CD4-positive, CD25-positive, alpha-beta regulatory T cell (primary cell): ENCODE measurements at places on chromosomes 3 and 15. TPM values are rescaled to one million over a fixed set of nuclear protein-coding genes. Genes with fewer than 3 reads are reported as not detected.

DNA sequence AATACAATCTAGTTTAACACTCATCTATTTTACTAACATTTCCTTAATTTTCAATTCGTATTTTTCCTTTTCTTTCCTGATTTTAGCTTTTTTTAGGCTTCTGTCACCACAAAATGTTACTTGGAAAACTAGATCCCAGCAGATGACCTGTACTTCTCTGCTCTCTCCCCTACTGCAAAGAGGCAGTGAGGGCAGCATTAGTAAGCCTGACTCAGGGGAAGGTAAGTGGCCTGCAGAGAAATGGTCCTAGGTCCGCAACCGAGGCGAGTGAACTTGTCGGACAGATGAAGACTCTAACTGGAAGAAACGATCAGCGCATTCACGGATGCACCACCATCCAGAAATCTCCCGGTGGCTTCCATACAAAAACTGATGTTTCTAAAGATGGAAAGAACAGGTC, 20.4 kb downstream of the TMEM43 start:
- DNase-seq = no peak

- no peak for DNase-seq
Observed at GRCh38 chr3:141178551-141178950, 53.1 kb upstream of the PXYLP1 start.

GRCh38 chr3:120446891-120447668, 3.7 kb downstream of the FSTL1 start:
- no peak for DNase-seq

- DNase-seq = no peak
Observed at GRCh38 chr3:133077688-133078087, 39.5 kb downstream of the TMEM108 start.

INO80 gene
- 36.1 TPM for total RNA-seq
